ENCODE measurements at places on chromosomes 1 and 21.

DNA sequence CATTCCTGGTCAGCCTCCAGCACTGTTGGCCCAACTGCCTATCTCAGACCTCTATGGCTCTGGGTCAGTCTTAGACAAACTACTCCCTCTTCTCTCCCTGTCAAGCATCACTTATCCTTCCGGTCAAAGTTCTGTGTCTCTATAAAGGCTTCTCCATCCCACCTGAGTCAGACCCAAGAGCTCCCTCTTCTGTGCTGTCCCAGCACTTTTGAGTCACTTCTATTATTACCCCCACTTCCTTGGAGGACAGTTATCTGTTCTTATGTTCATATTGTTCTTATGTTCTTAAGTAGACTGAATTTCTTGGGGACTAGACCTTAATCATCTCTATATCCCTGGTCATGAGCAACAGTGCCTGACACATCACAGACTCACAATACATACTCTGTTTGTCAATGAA is 29.2 kb upstream of the IL10 start:
- H3K27ac ChIP-seq, result peak overlapping the region; percentile 92
- no peak for DNase-seq
- H3K4me1 ChIP-seq, result peaks cover 26% of the 10 kb centered on the region
- no peak overlapping the region for H3K4me3 ChIP-seq
- H3K27me3 ChIP-seq, result no peaks in the 10 kb centered on the region
- no peaks in the 10 kb centered on the region for H3K36me3 ChIP-seq

DNA sequence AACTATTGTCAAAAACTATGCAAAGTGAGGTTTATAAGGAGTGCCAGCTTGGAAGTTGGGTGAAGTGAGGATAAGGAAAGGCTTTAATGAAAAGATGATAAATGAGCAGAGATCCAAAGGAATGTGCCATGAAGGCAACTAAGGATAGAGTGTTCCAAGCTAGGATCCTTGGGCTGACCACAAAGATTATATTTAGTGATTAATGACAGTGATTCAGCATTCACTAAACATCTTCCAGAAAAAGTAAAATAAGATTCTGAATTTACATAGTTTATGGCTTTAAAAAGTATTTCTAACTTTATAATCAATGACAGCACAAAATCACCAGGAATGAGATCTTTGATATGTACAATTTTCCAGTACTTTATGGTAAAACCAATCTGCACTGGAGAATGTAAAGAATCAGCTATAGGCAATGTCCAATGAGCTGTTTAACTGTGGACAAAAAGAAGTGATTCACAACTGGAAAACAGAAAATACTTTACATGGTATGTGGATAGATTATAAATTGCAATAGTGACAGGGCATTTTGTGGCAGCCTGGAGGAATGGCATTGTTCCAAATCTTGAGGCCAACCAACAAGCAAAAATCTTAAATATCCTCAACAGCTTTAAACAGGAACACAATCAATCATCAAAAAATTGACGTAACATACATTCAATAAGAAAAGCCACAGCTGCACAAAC is 91.2 kb upstream of the KCTD3 start:
- H3K4me3 ChIP-seq, result no peak overlapping the region
- DNase-seq, result no peak
- H3K4me1 ChIP-seq, result no peaks in the 10 kb centered on the region
- H3K27me3 ChIP-seq, result no peaks in the 10 kb centered on the region

DNA sequence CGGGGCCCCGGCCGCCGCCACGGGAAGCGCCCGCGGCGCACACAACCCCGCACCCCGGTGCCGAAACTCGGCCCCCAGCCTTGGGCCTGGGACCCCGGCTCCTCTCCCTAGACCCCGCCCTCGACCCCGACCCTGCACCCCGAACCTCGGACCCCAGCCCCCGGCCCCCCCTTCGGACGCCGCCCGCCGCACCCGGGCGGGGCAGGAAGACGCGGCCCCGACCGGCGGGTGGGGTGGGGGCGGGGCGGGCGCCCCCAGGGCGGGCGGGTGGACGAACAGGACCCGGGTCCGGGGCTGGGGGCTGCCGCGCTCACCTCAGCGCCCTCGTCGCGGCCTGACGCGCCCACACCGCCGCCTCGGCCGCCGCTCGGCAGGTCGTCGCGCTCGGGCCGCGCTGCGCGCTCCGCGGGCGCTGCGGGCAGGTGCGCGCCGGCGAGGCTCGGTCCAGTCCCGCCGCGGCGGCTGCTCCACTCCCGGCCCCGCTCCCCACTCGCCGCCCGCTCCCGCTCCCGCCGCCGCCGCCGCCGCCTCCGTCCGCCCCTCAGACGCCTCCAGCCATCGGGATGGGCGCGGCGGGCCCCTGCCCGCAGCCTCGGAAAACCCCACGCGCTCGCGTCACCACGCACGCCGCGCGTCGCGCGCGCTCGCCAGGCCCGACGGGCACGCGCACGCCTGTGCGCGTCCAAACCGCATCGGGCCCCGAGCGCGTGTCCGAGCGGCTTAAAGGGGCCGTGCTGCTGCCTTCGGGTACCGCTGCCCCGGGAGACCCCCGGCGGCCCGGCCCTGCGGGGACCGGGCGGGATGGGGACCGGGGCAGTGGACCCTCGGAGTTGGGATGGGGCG is at the start of gene GNB1:
Gene GNB1, minus strand, starts transcription at position 582 of the 843 bp plus-strand sequence. CDS start 65,634 bp downstream, outside the sequence.
- peak within 1 kb of the TSS; percentile 97 for H3K27ac ChIP-seq
- peak within 1 kb of the TSS; percentile 86 for H3K4me3 ChIP-seq
- peaks cover 7% of the 10 kb centered on the region for H3K36me3 ChIP-seq
- DNase-seq, result peak; percentile 87
- H3K27me3 ChIP-seq, result no peaks in the 10 kb centered on the region
- peaks cover 72% of the 10 kb centered on the region for H3K4me1 ChIP-seq

GRCh38 chr1:116529199-116529631 is 41.6 kb downstream of the CD58 start:
- peaks cover 4% of the 10 kb centered on the region for H3K36me3 ChIP-seq
- peaks cover 1% of the 10 kb centered on the region for H3K27me3 ChIP-seq
- no peak overlapping the region for H3K27ac ChIP-seq
- no peaks in the 10 kb centered on the region for H3K4me1 ChIP-seq

- H3K27ac ChIP-seq, result no peak overlapping the region
- no peaks in the 10 kb centered on the region for H3K36me3 ChIP-seq
- no peak for DNase-seq
- H3K27me3 ChIP-seq, result peaks cover 19% of the 10 kb centered on the region
- H3K4me3 ChIP-seq, result no peak overlapping the region
- no peaks in the 10 kb centered on the region for H3K4me1 ChIP-seq
Observed at GRCh38 chr1:227428803-227429202, 110.5 kb upstream of the CDC42BPA start.

GRCh38 chr1:8810987-8811386 is 6.5 kb downstream of the RERE start:
- no peaks in the 10 kb centered on the region for H3K36me3 ChIP-seq
- no peak for DNase-seq
- no peaks in the 10 kb centered on the region for H3K27me3 ChIP-seq
- no peak overlapping the region for H3K27ac ChIP-seq

DNA sequence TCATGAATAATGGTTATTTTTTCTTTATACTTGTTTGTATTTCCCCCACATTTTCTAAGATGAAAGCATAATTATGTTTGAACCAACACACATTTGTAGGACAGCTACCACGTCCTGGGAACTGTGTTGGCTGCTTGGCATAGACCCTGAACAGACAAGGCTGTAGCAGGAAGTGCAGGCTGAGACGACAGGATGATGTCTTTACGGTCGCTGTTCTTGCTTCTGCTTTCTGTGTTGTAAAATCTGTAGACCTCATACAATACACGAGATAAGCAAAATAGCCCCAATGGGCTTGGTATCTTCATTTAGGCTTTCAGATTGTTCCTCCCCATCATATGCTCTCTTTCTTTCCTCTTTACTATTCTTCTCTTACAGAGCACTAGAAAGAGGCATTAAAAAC is 23.3 kb upstream of the OTUD3 start:
- H3K27me3 ChIP-seq, result peaks cover 30% of the 10 kb centered on the region
- H3K4me1 ChIP-seq, result no peaks in the 10 kb centered on the region
- DNase-seq, result no peak
- no peak overlapping the region for H3K27ac ChIP-seq
- H3K36me3 ChIP-seq, result peaks cover 7% of the 10 kb centered on the region

- no peaks in the 10 kb centered on the region for H3K4me1 ChIP-seq
- H3K27me3 ChIP-seq, result no peaks in the 10 kb centered on the region
- no peak overlapping the region for H3K27ac ChIP-seq
- no peak for DNase-seq
- H3K4me3 ChIP-seq, result no peak overlapping the region
Observed at GRCh38 chr1:43316738-43317520, 16.1 kb downstream of the TIE1 start.

DNA sequence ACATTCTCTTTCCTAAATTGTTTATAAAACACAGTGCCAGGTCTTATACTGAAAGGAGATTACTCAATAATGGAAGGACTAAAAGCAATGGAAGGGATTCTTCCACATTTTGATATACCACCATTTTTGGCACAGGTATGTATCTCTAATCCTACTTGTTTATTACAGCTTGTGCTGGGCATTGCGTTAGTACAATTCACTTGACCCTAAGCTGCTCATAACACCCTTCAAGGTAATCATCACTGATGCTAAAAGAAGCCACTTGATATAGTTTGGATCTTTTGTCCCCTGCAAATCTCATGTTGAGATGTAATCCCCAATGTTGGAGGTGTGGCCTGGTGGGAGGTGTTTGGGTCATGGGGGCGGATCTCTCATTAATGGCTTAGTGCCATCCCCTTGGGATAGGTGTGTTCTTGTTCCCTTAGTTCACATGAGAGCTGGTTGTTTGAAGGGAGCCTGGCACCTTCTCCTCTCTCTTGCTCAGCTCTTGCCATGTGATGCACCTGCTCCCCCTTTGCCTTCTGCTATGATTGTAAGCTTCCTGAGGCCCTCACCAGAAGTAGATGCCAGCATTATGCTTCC is 71.1 kb downstream of the NIBAN1 start:
- H3K27ac ChIP-seq, result no peak overlapping the region
- no peak overlapping the region for H3K4me3 ChIP-seq
- no peaks in the 10 kb centered on the region for H3K27me3 ChIP-seq
- H3K4me1 ChIP-seq, result no peaks in the 10 kb centered on the region

DNA sequence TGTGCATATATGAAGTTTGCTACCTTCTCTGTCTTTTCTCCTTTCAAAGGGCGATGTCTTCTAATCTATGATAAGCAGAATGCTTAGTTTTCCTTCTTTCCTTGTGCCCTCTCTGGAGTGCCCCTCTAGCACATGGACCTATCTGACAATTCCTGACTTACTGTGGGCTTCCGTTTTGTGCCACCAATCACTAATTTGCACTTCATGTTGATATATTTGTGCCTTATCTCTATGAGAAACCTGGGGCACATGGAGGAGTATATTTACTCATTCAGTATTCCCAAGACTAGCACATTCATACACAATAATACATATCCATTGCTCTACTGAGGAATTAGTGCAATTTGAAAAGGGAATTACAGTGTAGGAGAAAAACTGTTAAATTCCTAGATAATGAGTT is 197.7 kb downstream of the CTH start:
- no peak for DNase-seq
- no peak overlapping the region for H3K27ac ChIP-seq
- H3K36me3 ChIP-seq, result no peaks in the 10 kb centered on the region
- H3K4me1 ChIP-seq, result no peaks in the 10 kb centered on the region
- no peak overlapping the region for H3K4me3 ChIP-seq

DNA sequence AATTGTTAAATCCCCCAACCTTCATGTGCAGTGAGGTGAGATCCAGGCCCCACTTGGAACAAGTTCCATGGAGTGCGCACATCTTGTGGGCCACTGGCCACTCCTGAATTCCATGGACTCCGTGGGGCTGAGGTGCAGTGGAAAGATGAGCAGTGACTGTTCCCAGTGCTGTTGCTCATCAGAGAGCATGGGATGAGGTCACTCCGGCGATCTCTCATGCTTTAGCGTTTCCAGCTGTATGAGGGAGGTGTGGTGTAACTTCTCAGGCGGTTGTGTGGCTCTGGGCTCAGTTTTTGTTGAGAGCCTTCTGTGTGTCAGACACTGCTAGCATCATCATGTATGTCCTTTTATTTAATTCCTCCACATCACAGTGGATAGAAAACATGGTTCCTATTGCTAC is 96.2 kb downstream of the GALNT2 start:
- H3K27me3 ChIP-seq, result no peaks in the 10 kb centered on the region
- H3K4me1 ChIP-seq, result peaks cover 30% of the 10 kb centered on the region
- no peaks in the 10 kb centered on the region for H3K36me3 ChIP-seq
- DNase-seq, result no peak
- peak overlapping the region; percentile 35 for H3K27ac ChIP-seq

- H3K4me3 ChIP-seq, result peak overlapping the region; percentile 44
- DNase-seq, result no peak
- peaks cover 60% of the 10 kb centered on the region for H3K4me1 ChIP-seq
- no peaks in the 10 kb centered on the region for H3K27me3 ChIP-seq
- peak overlapping the region; percentile 68 for H3K27ac ChIP-seq
Observed at GRCh38 chr21:42398436-42399028, 2.7 kb upstream of the TMPRSS3 start.

DNA sequence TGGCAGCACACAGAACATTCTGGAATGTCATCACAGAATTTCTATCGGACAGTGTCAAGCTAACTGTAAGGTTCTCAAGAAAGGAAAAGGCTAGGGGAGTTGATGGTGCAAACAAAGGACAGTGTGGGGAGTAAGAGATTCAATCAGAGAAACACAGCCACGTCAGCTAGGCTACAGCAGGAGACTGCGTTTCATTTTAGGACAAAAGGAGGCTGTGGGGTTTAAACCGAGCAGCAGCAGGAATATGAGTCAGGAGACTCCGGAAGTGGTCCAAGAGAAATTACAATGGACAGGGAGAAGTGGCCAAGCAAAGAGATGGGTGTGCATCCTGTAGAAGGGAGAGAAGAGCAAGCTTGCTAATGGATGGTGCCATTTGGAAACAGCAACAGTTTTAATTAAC is 37.4 kb upstream of the C1orf198 start:
- no peaks in the 10 kb centered on the region for H3K27me3 ChIP-seq
- H3K4me1 ChIP-seq, result no peaks in the 10 kb centered on the region
- no peak overlapping the region for H3K27ac ChIP-seq
- H3K4me3 ChIP-seq, result no peak overlapping the region
- no peak for DNase-seq

- no peaks in the 10 kb centered on the region for H3K36me3 ChIP-seq
- no peak overlapping the region for H3K4me3 ChIP-seq
- no peak overlapping the region for H3K27ac ChIP-seq
- no peaks in the 10 kb centered on the region for H3K4me1 ChIP-seq
- DNase-seq, result no peak
Observed at GRCh38 chr1:114314098-114314497, 160.4 kb upstream of the SYT6 start.

- no peak overlapping the region for H3K27ac ChIP-seq
- H3K4me1 ChIP-seq, result peaks cover 2% of the 10 kb centered on the region
- no peak for DNase-seq
- peaks cover 4% of the 10 kb centered on the region for H3K36me3 ChIP-seq
Observed at GRCh38 chr1:11126569-11126968, 26.9 kb upstream of the EXOSC10 start.

Data from naive thymus-derived CD8-positive, alpha-beta T cell (primary cell).